ENCODE measurements at places on chromosomes 4 and X.

GRCh38 chrX:3526731-3527130, 180.3 kb upstream of the MXRA5 start:
- no peak for DNase-seq

GRCh38 chrX:112786076-112786475, 54.6 kb downstream of the AMOT start:
- no peak for DNase-seq

DNA sequence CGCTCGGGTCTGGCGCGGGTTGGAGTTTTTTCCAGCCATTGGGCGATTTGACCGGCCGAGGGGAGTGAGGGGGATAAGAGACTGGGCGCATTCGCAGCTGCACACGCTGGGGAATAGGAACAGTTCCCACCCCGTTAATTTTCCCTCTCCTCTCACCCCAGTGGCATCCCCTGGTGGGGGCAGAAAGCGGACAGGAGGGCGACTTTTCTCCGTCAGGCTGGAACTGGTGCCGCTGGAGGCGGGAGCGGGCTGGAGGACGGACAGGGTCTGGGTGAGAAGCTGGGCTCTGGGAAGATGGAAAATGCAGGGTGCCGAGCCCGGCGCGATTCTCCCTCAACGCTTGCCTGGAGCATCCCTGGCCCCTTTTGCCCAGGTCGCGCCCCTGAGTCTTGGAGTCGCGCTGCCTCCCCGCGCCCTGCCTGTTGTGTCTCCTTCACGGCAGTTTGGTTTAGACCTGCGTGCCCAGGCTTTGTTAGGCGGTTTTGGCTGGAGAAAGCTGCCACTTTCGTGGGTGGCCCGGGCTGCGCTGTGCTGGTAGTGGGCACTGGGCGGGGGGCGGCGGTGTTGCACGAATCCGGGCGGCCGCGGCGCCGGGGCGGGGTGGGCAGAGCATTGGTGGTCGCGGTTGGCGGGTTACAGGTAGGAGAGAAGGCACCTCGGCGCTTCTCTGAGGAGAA, 2.0 kb downstream of the ADGRL3 start:
- no peak for DNase-seq

GRCh38 chr4:3426465-3427133, 15.2 kb upstream of the HGFAC start:
- no peak for DNase-seq

DNA sequence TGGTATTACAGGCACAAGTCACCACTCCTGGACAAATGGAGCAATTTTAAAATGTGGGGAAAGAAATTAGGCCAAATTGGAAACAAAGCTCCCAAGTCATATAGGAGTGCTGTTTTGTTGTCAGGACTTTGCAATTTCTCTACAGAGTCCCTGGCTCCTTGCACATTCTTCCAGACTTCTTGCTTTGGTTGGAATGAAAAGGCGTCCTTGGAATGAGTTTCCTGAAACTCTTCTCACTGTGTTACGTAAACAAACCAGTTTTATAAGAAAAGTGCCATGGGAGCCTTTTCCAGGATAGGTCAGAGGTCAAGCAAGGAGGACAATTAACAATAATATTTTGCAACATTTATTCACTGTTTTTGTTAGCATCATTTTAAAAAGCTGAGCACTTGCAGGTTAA, 32.4 kb upstream of the KIT start:
- no peak for DNase-seq

DNA sequence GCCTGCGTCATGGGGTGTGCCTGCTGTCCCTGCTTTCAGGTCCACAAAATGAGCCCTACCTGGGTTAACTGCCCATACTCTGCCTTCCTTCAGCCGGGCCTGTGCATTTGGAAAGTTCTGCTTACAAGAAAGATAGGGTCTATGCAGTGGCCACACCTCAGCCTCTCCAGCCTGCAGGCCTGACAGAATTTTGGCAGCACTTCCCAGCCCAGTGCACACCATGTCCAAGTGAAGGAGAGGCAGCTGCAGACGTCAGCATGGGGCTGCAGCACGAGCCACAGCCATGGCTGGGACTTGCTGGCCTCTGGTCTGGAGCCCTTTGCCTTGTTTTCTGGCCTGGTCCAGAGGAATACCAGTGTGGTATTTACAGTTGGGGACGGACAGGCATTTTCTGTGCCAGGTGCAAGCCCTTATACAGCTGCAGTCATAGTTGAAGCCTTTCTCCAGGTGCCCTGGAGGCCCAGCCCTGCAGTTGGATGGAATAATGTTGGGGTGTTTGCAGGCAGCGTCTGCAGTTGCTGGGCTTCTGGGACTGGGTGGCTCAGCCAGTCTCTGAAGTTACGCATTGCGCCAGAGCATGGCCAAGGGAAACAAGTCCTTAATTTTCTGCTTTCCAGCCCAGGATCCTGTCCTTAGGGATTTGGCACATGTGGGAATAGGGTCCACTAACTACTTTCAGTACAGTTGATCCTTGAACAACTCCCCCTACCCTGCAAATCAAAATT, 26.2 kb downstream of the JADE1 start:
- DNase-seq = no peak

Measured in stimulated activated CD8-positive, alpha-beta memory T cell treated with anti-CD3 and anti-CD28 coated beads, Interleukin-15, amount 100 ng/mL, for 48 hours (primary cell).